ENCODE measurements at places on chromosomes 16 and 17.
A peak's percentile ranks its signal among the peaks of the same experiment; 100 is the strongest.

- DNase-seq, result no peak
These were observed 12.4 kb downstream of the RNF40 start for GRCh38 chr16:30774367-30775130.

DNA sequence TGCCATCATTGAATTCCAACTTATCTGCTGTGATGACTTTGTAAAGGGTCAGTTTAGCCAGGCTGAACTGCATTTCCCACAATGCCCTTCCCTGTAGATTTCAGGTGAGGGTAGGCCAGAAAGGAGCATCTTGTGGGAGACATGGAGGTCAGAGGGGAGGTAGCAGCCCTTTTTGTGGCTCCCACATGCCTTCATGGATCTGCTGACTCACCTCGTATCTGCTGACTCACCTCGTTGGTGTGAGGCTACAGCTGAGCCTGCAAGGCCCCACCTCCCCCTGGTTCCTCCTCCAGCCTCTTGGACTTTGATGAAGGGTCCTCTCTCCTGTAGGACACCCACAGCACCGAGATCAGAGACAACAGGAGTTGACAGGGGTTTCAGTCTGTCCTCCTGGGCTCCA is 102.5 kb downstream of the SALL1 start:
- DNase-seq, result no peak

DNA sequence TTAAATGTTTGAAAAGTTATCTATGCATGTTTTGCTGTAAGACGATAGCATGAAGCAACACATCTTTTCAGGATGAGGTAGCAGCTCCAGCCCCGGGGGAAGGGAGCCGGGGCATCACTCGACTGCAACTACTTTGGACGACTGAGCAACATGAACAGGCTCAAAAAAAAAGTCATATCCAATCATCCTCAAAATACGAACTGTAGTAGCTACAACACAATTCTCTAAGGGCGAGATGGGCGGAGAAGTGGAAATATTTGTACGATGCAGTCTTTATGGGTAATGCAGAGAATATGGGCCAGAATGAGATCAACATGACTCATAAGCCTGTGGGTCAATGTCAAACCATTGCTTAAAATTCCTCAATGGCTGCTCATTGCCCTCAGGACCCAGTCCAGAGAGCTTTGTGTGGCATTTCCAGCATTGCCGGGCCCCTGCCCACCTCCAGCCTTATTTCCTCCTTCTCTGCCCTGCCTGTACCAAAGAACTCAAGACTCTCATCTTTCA is 17.7 kb upstream of the SMURF2 start:
- no peak for DNase-seq

DNA sequence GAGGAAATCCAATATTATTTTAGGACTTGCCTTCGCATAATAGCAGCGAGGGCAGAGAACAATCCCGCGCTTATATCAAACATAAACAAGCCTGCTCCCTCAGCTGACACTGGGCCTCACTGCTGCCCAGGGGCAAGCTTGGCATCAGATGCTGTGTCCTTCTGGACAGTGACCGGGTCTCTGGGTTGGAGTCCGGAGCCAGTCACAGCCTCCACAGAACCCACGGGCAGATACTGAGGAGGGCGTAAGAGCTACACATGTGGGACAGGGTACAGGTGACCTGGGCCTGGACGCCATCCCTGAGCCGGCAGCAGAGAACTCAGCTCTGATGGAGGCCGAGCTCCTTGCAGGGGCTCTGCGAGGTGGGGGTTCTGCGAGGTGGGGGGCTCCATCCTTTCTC is 14.7 kb upstream of the ZNF469 start:
- DNase-seq, result no peak

GRCh38 chr17:12644623-12645022 is 21.1 kb upstream of the MYOCD start:
- DNase-seq, result no peak

DNA sequence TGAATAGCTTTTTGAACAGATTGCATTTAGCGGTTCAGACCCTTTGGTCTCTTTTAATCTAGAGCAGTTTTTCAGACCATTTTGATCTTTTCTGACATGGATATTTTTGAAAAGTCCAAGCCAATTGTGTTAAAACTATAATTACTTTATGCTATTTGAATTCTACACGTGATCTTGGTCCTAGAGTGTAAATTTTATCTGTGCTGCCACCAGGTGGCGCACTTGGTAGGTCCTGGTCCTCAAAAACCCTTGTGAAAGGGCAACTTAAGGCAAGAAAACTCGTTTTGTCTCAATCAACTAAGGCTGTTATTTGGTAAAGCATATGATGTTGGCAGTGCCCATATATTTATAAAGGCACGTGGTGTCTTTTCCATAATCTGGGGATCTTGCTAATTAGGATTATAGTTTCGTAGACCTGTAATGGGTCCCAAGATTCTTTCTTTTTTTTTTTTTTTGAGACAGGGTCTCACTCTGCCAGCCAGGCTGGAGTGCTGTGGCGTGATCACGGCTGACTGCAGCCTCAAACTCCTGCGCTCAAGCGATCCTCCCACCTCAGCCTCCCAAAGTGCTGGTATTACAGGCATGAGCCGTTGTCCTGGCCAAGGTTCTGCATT is 43.9 kb upstream of the TEX2 start:
- peak; percentile 57 for DNase-seq

DNA sequence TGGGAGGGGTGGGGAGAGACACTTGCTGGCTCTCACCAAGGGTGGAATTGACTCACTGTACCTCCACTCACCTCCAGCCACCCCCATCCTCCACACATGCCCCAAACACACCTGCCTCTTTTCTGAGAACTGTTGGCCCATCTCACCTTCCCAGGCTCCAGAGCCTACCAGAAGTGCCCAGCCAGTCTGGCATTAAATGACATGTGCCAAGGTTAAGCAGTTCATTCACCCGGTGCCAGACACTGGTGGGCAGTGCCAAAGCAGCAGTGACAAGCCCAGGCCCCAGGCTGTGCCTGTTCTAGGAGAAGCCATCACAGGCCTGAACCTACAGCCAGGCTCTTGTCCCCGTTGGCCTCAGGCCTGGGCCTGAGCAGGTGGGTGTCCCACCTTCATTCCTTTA is 11.2 kb downstream of the MVP start:
- DNase-seq, result no peak

- DNase-seq, result no peak
These were observed 161.4 kb upstream of the CDH11 start for GRCh38 chr16:65283181-65283651.

DNA sequence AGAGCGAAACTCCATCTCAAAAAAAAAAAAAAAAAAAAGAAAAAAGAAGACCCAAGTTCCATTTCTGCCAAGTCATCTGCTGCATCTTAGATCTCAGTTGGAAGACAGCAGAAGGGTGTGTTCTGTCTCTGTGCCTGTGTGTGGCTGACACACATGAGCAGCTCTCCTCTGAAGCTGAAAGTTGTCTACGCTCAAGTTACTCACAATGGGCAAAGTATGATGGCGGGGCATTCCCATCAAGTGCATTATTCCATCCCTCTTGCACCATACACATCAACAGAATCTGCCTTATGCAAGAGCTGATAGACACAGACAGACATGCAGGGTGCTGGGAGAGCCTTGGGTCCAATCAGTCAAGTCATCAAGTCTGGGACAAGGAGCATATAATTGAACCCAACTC is 402.2 kb downstream of the XYLT1 start:
- DNase-seq, result no peak

GRCh38 chr17:76531486-76532038 is 5.9 kb downstream of the CYGB start:
- no peak for DNase-seq

DNA sequence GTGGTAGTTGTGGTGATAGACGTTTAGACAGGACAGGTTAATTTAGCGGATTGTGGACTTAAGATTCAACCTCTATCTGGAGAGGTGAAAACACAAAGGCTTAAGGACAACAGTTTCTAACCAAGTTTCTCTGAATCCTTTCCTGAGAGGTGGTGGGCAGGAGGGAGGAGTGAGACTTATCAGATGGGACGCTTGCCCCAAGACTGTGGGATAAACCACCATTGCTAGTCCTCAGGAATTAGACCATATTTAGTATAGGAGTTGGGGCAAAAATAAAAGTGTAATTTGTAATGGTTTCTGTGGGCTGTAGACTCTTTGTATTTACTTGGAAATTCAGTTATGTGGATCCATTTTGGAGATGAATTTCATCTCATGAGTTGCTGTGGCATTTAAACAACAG is 6.6 kb downstream of the PDP2 start:
- DNase-seq, result no peak

DNA sequence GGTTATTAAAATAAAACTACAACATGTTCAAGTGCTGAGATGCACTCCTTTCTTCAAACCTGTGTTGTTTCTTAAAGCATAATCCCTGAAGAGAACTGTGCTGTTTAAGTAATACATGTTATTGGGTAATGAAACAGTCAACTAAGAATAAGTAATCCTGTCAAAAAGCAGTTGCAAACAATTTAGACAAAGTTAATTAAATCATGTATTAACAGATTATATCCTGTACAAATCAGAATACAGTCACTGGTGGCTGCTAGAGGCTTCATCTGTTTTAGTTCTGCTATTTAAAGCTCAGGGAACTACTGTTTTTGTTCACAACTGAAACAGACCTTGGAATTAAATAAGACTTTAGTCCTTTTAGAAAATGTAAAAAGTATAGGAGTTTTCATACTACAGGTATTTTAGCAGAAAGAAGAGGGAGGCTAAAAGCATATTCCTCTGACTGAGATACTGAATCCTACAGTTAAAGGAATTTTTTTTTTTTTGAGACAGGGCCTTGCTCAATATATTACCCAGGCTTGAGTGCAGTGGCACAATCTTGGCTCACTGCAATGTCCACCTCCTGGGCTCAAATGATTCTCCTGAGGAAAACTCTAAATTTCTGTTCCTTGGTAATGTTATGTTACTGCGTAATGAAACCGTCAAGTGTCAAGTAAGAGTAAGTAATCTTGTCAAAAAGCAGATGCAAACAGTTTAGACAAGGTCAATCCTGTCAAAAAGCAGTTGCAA is 27.3 kb upstream of the ITGA2B start:
- DNase-seq, result no peak

- DNase-seq, result no peak
These were observed 348.7 kb upstream of the TNRC6C start for GRCh38 chr17:77609553-77610517.

DNA sequence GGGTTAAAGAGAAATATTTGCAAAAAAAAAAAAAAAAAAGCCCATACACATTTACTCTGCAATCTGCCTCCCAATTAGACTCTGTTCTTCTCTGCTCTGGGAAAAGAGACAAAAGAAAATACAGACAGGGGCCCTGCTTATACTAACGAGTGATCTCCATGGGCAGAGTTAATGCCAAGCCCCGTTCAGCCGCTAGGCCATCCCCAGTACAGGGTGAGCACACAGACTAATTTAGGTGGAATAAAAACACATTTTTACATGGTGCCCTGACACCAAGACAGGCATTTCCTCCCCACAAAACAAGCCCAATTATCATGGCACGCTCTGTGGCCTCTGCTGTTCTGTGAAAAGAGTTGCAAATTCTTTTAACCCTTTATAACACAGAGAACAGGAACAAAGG is 356.3 kb upstream of the C16orf82 start:
- no peak for DNase-seq

DNA sequence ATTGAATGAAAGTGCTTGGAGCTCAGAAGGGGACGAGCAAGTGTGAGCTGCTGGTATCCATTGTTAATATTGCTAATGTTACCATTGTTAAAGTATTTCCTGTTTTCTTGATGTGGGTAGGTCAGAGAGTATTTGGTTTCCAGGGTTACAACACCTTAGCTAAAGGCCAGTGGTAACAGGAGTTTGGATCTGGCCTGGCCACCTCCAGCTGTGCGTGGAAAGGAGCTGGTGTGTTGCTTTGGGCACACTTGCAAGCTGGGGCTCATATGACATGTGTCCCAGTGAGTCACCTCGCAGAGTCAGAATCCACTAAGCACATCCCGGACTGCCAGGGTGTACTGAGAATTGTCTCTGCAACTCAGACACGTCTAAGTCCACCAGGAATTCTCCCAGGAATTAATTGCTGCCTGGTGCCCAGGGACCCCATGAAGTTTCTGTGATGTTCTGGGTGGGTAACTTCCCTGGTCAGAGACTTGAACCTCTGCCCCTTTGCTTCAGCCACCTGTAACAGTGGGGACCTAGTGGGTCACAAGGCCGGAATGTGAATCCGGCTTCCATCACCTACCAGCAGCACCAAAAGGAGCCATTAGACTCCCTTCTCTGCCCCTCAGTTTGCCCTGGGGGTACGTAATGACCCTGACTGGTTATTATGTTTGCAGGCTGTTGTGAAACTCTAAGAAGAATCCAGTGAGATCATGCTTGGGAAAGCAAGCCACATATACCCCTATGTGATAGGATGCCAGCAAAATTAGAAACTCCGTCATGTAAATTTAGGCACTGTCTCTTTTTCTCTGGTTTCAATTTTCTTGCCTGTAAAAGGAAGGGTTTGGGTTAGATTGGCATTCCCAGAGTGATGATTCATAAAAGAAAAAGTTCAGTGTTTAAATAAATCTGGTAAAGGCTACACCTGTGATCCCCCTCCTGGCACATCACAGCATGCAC is 12.8 kb downstream of the SLC6A2 start:
- DNase-seq, result no peak
